ENCODE measurements at places on chromosomes 16 and 17.

DNA sequence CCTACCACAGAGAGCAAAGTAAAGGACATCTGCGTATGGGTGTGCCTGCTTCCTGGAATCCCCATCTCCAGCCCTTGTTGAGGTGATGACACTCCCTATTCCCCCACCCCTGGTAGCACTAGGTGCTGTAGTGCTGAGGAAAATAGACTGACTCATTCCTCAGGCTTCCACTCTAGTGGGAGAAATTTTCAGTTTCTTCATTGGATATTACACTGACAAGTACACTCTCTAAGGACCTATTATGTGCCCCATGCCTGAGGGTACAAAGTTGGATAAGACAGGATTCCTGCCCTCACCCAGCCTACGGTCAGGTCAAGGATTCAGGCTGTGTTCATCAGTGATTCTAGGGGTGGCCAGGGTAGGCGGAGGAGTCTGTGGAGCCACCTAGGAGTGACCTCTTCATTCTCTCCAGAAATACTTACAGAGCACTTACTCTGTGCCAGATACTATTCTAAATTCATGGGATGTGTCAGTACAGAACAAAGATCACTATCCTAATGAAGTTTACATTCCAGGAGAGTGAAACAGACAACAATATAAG, 4.5 kb upstream of the ZC3H7A start:
- no peak for DNase-seq

- DNase-seq: no peak
Observed at GRCh38 chr17:42354956-42355843, 33.0 kb downstream of the STAT3 start.

- DNase-seq: no peak
Observed at GRCh38 chr17:76538281-76538931, 897 bp upstream of the CYGB start.

DNA sequence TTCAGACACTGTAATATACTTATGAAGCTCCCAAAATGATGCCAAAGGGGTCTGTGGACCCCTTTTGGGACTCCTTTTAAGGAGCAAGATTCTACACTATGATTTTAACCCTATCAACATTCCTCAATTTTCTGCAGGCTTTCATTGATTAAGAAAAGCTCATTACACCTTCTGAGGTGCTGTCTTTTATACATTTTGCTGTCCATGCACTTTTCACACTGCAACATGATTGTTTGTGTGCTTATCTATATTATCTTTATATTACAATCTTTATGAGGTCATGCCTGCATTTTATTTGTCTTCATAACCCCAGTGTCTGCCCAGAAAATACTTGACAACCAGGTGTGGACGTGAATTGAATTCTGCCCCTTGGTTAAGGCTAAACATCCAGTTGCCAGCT, 482.6 kb upstream of the ZFHX3 start:
- no peak for DNase-seq

DNA sequence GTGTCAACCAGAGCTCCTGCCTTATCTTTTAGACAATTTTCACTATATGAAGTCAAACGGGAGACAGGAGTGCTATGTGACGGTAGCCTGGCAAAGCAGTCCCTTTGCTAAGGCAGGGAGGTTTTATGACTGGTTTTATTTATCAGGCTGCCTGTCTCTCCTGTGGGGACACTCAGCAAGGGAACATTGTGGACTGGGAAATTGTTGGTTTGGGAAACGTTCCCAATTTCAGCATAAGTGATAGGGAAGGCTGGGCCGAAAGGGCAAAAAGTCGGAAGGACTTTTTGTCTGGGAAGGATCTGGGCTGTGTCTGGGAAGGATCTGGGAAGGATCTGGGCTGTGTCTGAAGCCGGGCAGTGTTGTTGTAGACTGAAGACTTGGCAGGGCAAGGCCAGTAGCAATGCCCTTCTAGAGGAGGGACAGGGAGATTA, 211.2 kb downstream of the PARN start:
- DNase-seq: no peak

GRCh38 chr16:74252329-74252728, 44.3 kb upstream of the PSMD7 start:
- DNase-seq: no peak

DNA sequence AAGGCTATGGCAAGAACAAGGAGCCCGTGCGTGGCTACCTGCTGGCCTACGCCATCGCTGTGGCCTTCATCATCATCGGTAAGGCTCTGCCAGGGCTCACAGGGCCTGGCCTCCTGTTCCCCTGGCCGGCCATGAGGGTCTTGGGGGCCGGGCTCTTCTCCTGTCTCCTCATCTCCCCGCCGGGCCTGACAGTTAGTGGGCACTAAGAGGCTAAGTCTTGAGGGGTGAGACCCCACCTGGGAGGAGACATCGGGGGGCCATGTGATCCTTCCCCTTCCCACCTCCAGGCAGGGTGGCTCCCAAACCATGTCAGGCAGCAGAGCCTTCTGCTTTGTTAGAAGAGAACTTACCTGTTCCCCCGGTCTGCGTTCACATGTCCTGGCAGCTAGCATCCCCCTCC, 15.2 kb downstream of the SLC12A3 start:
- no peak for DNase-seq

DNA sequence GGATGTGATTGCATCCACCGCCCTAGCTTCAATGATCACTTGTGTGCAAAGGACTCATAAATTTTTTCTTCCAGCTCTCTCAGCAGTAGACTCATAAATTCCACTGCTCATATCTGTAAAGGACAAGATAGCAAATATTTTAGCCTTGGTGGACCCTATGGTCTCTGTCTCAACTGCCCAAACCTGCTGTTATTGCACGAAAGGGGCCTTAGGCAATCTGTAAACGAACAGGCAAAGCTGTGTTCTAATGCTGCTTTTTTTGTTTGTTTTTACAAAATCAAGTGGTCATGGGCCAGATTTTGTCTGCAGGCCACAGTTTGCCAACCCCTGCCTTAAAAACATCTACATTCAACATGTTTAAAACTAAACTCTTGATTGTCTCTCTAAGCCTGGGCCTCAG, 34.1 kb downstream of the FAM20A start:
- no peak for DNase-seq

DNA sequence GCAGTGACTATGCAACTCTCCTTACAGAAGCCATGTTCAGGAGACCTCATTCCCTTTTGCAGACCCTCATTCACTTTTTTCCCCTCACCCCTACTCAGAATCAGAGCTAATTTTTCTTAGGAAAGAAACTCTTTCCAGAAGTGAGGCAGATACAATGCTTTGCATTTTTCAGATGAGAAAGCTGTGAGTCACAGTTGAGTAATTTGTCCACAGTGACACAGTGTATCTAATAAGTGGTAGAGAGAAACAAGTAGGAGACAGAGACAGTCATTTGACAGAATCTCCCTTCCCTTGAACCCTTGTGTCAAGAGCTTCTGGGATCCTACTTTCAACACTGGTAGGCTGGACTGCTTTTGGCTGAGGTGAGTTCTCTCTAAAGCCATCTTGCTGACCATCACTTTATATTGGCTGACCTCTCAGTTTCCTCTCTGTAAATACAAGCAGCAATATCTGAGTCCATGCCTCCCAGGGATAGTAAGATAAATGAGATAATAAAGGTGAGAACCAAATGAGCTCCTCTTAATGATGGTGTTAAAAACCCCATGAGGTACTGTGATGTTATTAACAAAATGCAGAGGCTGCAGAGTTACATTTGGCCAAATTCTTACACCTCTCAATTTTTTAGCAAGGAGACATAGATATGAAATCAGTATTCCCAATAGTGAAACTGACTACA, 130.8 kb downstream of the CA10 start:
- DNase-seq: no peak

DNA sequence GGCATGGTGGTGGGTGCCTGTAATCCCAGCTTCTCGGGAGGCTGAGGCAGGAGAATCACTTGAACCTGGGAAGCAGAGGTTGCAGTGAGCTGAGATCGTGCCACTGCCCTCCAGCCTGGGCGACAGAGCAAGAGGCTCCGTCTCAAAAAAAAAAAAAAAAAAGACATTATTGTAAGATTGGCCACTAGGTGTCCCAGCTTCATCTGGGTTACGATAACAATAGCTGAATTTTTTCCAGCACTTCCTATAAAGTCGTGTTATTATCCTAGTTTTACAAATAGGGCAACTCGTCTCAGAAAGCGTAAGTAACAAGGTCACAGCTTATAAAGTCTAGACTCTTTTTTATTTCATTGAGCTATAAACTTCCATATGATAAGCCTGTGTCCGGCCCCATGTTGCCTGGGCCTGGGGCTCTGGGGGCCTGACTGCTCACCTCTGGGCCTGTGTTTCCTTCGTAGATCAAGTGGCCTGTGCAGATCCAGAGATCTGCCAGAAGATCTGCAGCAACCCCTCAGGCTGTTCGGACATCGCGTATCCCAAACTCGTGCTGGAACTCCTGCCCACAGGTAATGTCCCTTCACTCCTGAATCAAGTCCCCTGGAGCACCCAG, 60.5 kb downstream of the SLC5A11 start:
- DNase-seq: no peak

- no peak for DNase-seq
Observed at GRCh38 chr17:70071127-70071526, 3.9 kb upstream of the KCNJ16 start.

Data from transverse colon (tissue), 4 donors.